ENCODE measurements at places on chromosomes 7 and 10.

GRCh38 chr7:91847876-91848588 is 32.5 kb downstream of the MTERF1 start:
- DNase-seq = no peak

DNA sequence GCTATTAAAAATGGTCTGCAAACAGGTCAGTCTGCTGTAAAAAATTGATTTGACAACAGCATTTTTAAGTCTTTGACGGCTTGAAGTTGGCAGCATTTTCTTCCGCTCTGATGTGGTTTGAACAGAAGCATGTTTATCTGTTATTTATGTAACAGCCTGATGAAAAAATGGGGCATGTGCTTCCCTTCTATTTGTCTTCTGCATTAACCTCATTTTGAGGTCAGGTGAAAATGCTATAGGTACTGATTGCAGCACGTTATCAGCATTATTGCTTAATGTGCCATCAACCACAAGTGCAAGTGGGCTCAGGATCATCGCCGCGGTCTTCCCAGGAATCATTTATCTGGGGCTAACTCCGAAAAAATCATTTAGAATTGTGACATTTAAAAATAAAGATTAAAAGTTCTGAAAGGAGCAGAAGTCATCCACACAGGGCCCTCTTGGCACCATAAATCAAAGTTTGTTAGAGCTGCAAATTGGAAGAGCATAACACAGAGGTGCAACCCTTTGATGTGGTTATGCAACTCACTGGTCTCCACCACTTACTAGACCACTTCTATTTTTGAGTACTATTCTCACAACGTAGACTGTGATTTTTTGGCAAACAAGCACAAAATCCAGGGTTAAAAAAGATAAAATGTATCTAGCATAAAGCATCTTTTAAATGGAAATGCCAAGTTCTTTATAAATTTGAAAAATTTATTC is 307.7 kb downstream of the MDFIC start:
- DNase-seq = no peak

DNA sequence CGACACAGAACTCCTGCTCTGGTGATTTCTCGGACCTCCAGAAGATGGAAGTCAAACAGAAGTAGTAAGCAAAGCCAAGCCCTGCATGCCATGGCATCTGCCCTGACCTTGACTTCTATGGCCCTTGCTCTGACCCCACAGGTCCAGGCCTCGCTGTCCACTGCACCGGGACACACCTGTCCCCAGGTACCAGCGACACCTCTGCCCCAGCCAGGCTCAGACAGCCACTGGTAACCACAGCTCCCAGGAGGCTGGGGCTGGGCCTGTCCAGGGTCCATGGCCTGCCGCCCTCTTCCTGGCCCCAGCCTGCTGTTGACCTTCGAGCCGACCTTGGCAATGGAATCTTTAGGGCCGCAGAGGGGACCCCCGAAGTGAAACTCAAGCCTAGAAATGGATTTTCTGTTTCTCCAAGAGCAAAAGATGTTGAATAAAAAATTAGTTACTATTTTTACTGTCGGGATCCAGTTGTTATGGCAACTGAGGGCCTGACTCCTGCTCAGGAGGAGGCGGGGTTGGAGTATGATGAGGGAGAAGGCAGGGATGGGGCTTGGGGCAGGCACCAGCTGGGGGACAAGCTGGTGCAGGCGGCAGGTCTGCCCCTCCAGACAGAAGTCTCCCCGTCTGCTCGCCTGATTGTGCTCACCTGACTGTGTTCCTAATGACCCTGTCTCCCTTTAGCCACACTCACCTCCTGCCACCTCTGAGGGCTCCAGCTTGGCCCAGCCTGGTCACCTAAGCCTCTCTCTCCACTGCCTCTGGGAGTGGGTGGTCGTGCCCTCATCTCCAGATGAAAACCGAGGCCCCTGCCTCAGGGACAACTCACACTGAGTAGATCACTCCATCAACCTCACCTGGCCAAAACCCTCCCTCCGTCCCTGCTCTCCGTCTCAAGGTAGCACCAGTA is 4.1 kb upstream of the MMD2 start:
- DNase-seq = no peak

GRCh38 chr7:43303740-43304241 is 191.3 kb downstream of the HECW1 start:
- DNase-seq = no peak

- no peak for DNase-seq
Observed at GRCh38 chr10:112805701-112806100, 144.3 kb upstream of the TCF7L2 start.

GRCh38 chr7:34025600-34025999 is 120.3 kb downstream of the BMPER start:
- no peak for DNase-seq

DNA sequence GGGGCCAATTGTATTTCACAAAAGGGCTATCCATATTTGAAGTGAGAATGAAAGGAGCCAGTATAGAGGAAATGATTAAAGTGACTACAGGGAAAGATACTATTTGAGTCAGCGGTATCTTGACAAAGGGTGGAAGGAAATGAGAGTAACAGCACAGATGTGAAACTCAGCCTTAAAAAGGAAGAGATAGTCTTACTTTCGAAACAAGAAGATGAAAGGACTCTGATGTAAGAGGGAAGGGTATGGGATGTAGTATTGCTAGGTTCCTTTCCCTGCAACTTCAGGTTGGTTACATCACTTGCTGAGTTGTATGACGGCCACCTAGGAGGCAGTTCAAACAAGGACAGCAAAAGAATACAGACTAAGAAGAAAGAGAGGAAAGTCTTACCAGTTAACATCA is 13.7 kb downstream of the CISD1 start:
- no peak for DNase-seq

All from stimulated activated CD8-positive, alpha-beta memory T cell treated with anti-CD3 and anti-CD28 coated beads, Interleukin-4, amount 100 ng/mL, for 1 hour (primary cell).